ENCODE measurements at places on chromosomes 13 and 19.

DNA sequence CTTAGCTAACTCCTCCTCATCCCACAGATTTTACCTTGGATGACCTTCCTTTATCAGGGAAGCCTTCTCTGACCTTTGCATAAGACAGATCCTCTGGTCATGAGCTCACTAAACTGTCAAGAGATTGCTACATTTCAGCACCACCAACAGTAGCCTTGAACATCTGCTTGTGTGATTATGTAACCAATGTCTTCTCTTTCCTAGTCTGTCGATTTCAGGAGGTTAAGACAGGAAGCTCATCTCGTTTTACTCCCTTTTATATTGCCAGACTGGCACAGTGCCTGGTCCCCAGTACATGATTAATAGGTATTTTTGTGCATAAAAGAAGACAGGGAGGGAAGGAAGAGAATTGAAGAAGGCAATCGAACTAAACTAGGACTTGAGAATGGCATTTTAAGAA, 1697.7 kb downstream of the EFNB2 start:
- no peak for DNase-seq

- no peak for DNase-seq
Observed at GRCh38 chr19:40667602-40668001, 22.8 kb downstream of the NUMBL start.

- no peak for DNase-seq
Observed at GRCh38 chr13:70622796-70623195, 514.5 kb upstream of the KLHL1 start.

DNA sequence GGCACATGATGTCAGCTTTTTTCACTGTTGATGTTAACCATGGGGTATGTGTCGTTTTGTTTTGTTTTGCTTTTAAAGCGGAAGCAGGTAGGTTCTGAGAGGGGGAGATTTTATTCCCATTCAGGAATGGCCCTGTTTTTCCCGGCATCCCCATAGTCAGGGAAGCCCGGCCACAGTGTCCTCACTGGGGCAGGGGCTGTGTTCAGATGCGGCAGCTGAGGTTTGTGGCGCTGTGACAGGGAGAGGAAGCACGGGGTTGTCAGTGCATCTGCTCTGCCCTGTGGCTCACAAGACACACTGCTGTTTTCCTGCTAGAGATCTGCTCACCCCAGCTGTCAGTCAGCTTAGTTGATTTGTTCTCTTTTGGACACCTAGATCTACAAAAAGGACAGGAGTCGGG, 27.6 kb downstream of the ANKRD27 start:
- no peak for DNase-seq

- DNase-seq, result no peak
Observed at GRCh38 chr13:51311231-51311630, 28.3 kb upstream of the SERPINE3 start.

- no peak for DNase-seq
Observed at GRCh38 chr19:24069905-24070657, 16.9 kb upstream of the ZNF254 start.

DNA sequence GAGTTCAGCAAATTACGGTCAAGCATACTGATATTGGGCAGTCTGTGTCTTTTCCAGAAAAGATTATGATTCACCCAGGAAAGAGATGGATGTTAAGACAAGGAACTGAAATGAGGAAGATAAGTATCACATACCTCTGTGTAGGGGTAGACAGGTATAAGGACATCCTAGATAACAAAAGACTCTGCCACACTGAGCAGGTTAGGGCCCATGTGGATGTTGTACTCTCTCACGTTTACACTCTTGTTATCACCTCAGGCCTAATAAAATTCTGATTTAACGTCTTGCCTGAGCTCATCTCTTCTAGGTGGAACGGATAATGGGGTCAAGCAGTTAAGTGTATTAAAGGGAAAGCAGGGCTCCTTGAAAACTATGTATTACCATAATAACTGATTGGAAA, 2480.8 kb downstream of the PCDH9 start:
- DNase-seq, result no peak

- peak; percentile 22 for DNase-seq
Observed at GRCh38 chr13:73107970-73108369, 49.2 kb downstream of the KLF5 start.

- DNase-seq, result no peak
Observed at GRCh38 chr13:56510836-56511235, 629.9 kb upstream of the PRR20A start.

DNA sequence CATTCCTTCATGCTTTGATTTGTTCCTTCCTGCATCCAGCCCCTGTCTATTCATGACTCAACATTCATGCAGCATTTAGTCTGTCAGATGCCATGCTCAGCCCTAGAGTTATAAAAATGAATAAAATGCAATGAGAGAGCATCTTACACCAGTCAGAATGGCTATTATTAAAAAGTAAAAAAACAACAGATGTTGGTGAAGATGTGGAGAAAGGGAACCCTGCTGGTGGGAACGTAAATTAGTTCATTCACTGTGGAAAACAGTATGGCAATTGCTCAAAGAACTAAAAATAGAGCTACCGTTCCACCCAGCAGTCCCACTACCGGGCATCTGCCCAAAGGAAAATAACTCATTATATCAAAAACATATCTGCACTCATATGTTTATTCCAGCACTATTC, 70.0 kb upstream of the GTF3A start:
- DNase-seq, result no peak

DNA sequence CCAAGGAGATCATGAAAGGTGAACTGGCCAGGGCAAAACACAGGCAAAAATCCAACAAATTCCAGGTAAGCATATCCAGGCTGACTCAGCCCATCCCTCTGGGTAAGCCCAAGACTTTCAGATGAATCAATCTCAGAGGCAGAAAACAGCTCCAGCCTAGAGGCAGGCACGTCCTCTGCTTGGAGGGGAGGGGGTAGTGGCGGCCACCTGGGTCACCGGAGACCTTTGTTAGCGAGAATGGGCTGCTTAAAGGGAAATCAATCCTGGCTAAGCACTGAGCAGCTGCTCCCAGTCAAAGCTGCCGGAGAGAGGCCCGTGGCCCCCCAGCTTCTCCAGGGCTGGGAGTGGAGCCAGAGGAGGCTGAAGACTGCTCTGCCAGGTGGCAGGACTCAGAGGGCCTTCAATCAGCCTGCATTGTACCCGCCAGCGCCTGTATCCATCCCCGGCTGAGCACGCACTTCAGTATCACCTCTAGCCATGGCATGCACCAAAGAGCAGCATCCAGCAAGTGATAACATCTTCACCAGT, 48.2 kb downstream of the PIN1 start:
- no peak for DNase-seq

DNA sequence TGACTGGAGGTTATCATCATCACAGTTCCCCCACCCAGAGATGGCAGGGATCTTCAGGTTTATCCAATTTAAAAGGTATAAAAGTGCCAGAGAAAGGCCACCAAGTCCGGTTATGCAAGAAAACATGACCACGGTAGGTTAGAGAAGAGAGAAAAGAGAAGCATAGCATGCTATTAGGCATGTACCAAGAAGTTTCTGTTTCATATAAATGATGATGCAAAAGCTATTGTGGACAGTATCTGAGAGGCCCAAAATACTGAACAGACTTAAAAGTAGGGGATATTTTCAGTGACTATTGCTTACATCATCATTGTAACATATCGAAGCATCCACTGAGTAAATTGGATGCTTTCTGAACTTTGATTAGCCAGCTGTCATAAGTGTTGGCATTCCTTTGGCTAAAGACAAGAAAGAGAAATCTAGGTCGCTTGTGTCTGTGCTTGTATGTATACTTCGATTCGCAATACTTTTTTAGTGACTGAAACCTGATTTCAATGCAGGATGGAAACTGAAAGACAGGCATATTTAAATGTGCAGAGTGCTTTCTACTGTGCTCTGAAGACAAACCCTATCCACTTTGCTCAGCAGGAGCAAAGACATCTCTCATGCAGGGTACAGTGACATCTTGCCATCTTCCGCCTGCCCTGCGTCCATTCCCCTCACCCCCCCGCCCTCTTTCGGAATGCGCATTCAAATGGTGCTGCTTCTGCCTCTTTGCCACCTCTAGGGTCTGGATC, 180.3 kb downstream of the SHISA2 start:
- DNase-seq, result no peak

- DNase-seq, result no peak
Observed at GRCh38 chr19:54677217-54677616, 14.4 kb downstream of the LILRB4 start.

- peak; percentile 80 for DNase-seq
Observed at GRCh38 chr13:46119883-46120614, 15.2 kb upstream of the CPB2 start.

- DNase-seq, result peak; percentile 64
Observed at GRCh38 chr13:93412676-93413075, 186.1 kb downstream of the GPC6 start.

DNA sequence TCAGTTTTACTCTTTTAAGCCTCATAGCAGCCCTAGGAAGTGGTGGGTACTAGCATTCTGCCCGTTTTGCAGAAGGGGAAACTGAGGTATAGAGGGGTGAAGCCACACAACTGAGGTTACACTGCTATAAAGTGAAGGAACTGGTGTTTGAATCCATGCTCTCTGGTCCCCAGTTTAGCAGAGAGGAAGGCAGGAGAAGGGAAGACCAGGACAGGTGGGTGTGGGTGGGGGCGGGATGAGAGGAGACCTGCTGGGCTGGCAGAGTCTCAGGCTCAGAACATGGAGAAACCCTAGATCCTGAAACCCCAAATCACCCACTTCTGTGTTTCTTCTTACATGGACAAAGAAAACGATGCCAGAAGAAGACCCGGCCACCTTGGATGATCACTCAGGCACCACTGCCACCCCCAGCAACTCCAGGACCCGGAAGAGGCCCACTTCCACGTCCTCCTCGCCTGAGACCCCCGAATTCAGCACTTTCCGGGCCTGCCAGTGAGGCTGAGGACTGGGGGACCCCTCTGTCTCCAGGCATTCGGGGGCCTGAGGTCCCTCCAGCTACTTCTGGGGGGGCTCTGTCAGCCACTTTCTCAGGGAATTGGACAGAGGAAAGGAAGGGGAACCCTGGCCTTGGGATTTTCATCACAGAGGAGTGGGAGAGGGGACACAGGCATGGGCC, 2.3 kb upstream of the CARM1 start:
- DNase-seq, result no peak

DNA sequence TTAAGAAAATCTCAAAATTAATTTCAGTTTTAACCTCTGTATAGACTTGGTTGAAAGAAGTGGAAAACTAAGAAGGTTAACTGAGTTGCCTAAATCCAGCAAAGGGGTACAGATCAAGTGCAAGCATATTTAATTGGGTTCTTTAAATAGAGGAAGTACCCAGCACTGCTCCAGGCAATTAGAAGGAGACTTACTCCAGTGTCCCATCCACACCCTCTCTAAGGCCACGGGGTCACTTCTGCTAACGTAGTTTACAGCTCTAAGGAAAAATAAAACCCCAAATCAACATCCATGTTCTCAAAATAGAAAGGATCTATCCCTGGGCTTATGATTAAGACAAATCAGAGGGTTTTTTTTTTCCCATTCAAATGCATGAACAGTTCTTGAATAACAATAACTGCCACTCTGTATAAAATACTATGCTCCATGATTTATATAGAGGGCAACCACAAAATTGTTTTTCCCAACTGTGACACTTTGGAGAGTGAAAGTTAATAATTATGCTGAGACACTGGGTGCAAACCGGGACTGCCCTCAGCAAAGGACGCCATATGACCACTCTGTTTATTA, 4.6 kb downstream of the FRY start:
- peak; percentile 49 for DNase-seq

GRCh38 chr19:14479975-14480699, 5.0 kb upstream of the PTGER1 start:
- DNase-seq, result peak; percentile 26

DNA sequence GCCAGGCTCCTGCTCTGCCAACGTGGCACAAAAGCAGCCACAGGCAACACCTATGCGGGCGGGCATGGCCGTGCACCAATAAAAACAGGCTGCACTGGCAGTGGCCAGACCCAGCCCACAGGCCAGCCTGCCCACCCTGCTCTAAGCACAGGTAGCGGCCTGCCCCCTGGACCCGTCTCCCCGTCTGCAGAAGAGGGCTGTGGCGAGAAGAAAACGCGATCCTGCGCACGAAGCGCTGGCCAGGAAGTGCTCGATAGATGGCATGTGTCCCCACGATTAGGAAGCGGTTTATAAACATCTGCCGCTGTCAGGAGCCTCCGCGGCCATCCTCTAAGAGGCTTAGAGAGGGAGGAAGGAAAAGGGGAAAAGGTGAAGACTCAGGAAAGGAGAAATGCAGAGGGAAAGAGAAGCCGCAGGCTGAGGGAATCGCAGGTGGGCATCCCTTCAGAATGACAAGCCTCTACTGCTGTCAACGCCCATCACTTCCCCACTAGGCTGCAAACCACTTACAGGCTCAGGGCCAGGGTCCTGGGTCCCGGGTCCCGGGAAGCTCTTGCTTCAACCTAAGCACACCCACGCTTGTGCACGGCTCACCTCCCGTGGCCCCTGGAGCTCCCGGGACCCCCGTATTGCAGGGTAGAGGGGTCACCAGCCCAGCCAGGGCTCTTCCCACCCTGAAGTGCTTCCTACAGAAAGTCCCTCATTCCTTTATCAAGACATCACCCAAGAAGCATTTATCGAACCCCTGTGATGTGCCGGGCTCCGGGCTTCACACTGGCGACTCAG, 10.5 kb downstream of the MLLT1 start:
- DNase-seq, result no peak

DNA sequence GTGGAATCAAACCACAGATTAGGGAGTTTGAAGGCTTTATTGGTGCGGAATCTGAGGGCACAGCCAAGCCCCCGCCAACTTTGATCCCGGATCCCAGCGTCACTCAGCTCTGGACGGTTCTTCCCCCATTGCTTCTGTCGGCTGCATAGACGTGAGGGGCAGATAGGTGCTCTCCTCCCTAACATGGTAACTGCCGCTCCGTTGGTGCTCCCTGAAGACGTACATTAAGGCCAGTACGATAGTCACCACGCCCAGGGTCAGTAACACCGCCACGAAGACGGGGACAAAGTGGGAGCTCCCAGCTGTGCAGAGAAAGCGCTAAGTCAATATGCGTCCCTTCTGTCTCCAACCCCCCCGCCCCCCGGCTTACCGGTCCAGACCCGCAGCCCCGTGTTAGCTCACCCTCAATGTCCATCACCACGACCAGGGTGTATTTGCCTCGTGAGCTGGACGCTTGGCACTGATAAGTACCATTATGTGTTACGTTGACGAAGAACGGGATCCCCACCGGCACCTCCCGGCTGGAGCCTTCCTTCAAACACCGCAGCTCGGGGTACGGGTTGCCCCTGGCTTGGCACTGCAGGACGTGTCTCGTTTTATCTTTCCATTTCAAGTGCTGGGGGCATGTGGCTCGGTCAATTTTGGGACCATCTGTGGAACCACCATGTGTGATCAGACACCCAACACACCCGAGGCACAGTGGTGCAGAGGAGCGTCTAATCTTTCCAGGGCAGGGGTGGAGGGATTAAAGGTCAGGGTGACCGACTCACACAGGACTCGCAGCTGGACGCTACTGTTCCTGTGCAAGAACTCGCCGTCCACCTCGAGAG, 644 bp upstream of the RAVER1 start:
- no peak for DNase-seq

- DNase-seq, result peak; percentile 92
Observed at GRCh38 chr13:106445996-106446395, 89.5 kb downstream of the EFNB2 start.

GRCh38 chr13:106296723-106297122, 238.7 kb downstream of the EFNB2 start:
- DNase-seq, result no peak

Data from renal cortical epithelial cell (primary cell).